Activated naive CD4-positive, alpha-beta T cell (primary cell): ENCODE measurements at places on chromosomes 2 and 18.

GRCh38 chr2:118705032-118705431 lies 142.4 kb downstream of the EN1 start:
- no peak for DNase-seq

GRCh38 chr2:191783416-191783815 lies 63.5 kb downstream of the CAVIN2 start:
- DNase-seq = no peak

DNA sequence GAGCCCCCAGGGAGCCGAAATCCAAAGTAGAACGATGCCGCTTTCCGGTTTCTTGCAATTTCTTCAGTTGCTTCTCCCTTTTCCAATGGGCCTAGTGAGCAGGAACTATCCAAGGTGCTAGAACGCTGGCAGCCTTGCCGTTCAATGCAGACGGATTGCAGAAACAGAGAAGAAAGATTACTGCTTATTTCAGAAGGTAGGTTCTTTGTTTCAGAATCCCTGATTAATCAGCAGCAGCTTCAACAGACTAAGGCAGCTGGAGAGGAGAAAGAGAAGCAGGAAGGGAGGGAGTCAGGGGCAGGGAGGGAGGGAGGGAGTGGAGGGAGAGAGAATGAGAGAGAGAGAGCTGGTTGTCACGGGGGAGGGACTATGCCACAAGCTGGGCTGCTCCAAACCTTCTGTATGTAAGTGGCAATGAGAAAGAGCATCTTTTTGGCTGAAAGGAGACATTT lies 576 bp downstream of the NYAP2 start:
- no peak for DNase-seq

GRCh38 chr2:156430980-156431358 lies 5.2 kb upstream of the GPD2 start:
- DNase-seq = no peak

DNA sequence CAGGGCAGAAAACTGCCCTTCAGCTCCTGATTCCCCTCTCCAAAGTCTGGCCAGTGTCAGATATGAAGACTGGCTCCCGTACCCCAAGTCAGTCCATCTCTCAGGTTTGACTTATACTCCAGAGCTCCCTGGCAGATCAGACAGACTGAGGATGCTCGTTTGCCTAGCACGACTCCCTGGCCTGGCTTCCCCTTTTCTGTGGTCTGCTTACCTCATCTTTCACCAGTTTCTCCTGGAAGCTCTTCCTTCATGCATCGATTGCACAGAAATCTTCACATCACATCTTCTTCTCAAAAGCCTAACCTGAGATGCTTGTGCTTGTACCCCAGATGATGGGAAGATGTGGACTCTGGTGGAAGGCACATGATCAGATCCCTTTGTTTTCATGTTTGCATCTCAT lies 387.9 kb upstream of the POU3F3 start:
- DNase-seq = no peak

DNA sequence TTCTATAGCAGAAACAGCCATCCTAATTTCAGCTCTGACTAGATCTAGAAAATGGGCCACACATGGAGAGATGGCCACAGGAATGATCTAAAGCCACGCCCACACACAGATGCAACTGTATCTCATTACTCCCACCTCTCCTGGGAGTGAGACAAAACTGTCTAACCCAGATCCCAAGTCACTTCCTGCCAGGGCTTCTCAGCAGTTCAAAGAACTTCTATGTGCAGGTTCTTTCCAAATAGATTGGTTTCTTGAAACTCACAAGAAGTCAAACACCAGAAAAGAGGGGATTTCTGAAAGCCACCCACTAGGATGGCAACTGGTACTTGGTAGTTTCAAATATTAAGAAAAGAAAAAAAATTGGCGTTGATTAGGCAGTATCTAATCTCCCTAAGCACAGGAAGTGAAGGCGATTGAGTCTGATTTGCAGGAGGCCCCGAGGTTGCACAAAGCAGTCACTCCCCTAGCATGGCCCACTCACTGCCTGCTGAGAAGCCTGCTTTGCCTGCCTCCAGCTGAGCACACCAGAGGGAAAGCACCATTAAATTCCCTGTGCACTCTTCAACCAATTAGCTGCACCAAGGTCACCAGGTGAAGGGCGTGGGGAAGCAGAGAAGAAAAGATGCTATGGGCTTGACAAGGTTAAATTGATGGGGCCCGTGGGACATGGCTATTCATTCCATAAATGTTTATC lies 51.1 kb downstream of the PAPOLG start:
- DNase-seq = no peak

- DNase-seq = no peak
Measured at GRCh38 chr2:128734521-128735295, 416.0 kb upstream of the HS6ST1 start.

DNA sequence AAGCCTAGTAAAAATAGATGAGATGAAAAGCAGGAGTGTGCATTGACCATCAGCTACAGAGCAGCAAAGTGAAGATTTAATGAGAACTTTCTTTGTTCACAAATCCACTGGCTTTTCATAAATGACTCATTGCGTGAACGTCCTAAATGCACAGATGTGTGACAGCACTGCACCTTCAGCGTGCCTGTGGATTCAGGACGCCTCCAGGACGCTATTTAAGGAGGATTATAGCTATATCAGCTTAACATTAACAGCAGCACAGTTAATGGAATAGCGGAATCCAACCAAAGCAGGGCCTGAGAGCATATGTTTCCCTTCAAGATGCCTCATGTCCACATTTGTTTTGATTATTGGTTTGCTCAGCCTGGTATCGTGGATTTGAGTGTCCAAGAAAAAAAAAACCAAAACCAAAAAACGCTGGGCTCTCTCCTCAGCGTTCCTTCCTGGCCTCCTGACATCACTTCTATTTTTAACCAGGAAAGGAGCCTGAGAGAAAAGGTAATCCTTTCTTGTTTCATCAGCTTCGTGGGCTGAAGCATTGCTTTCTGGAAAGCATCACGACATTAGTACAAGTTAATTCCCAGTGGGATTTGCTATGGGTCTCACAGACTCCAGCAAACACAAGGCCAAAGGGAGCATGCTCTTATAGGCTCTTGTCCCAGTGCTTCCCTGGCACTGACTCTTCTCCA lies 447.0 kb upstream of the SMIM21 start:
- no peak for DNase-seq

DNA sequence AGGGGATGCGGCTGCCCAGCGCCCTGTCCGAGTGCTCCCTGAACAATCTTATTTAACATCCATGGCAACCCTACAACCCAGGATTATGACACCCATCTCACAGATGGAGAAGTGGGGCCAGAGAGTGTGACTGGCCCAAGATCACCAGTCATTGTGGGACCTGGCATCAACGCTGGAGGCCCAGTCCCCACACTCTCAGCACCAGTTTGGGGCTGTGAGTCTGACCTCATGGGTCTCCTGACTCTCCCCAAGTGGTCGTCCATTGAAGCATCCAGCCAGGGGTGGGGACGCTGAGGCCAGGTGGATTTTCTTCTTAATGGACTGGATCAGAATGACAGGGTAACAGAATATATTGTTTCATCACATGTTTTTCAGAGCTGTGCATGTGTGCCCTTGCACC lies 24.5 kb downstream of the MAL start:
- DNase-seq = no peak

DNA sequence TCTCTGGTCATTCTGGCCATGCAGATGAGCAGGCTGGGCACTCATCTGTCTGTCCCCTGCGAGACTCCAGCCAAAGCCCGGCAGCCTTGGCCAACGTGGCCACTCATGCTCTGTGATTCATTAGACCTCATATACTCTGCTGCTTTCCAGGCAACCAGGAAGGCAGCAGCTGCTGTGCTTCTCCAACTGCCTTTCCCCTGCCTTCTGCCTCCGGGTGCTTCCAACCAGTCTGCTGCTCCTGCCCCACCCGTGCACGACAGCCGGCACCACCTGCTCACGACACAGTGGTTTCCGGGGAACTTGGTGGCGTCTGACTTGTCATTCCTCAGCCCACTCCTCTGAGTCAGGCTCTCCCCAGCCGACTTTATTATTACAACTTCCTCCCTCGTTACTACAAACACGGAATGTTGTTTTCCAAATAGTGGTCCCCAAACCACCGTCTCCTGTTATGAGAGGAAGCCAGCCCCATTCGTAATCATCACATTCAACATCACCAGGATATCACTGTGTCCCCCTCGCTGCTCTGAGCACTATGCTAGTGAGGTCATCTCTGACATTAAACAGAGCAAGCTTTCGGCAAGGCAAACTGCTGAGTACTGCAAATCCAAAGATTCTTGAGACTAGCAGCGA lies 392.4 kb downstream of the ALK start:
- no peak for DNase-seq

- DNase-seq = no peak
Measured at GRCh38 chr2:166862468-166863132, 25.7 kb upstream of the XIRP2 start.

GRCh38 chr2:75146606-75147332 lies 52.6 kb downstream of the TACR1 start:
- DNase-seq = no peak
